Large intestine (tissue), 12 donors: ENCODE measurements at places on chromosomes 4 and X.
A peak's percentile ranks its signal among the peaks of the same experiment; 100 is the strongest.

DNA sequence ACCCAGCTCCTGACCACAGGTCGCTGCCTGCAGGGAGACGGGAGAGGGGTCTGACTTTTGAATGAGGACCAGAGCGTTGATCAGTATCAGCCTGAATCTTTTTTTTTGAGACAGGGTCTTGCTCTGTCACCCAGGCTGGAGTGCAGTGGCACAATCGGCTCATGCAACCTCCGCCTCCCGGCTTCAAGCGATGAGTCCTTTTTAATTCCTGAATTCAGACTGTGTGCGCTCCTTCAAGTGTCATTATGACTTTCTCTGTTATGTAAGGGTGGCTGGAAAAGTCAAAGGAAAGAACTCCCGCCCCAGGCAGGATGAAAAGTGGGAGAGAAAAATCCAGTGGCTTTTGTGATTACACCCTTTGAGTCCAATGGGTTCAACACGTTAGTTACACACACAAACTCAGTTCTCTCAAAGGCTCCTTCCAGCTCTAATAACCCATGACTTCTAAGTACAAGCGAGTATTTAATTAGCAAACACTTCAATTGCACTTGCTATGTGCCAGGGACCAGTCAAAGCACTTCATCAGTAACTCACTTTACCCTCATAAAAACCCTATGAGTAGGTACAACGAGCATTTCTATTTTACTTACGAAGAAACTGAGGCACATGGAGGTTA is 44.4 kb downstream of the PDHA1 start:
- DNase-seq: no peak
- no peaks in the 10 kb centered on the region for H3K27me3 ChIP-seq
- no peaks in the 10 kb centered on the region for H3K4me1 ChIP-seq
- no peaks in the 10 kb centered on the region for H3K36me3 ChIP-seq
- no peak overlapping the region for H3K4me3 ChIP-seq

DNA sequence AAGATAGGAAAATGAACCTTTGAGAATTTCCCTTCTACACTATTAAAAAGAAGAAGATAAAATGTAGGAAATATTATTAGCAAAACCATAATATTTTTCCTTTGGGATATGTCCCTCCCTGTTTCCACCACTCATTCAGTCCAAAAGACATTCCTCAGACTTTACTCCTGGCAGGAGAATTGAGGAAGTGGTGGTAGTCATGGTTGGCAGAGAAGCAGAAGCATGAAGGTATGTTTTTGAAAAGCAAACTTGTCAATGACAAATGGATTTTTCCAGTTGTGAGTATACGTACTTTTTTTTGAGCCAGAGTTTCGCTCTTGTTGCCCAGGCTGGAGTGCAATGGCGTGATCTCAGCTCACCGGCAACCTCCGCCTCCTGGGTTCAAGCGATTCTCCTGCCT is 13.7 kb downstream of the STAG2 start:
- no peak overlapping the region for H3K27ac ChIP-seq
- no peaks in the 10 kb centered on the region for H3K4me1 ChIP-seq
- H3K36me3 ChIP-seq: no peaks in the 10 kb centered on the region
- DNase-seq: no peak

DNA sequence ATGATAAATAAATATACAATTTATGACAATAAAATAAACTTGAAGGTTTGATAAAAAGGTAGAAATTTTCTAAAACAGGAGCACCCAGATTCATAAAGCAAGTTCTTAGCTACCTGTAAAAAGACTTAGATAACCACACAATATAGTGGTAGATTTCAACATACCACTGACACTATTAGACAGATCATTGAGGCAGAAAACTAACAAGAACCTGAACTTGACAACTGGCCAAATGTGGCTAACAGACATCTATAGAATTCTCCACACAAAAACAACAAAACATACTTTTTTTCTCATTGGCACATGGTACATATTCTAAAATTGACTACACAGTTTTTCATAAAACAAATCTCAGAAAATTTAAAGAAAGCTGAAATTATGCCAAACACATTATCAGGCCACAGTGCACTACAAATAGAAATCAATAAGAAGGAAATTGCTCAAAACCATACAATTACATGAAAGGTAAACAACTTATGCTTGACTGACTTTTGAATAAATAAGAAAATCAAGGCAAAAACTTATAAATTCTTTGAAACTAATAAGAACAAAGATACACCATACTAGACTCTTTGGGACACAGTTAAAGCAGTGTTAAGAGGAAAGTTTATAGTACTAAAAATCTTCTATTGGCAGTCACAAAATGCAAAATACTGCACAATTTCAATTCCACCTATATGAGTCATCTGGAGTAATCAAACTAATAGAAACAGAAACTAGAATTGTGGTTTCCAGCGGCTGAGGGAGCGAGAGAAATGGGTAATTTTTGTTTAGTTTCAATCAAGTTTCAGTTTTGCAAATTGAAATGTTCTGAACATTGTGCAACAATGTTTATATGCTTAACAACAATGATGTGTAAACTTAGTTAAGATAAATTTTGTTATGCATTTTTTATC is 925.6 kb downstream of the SH3BGRL start:
- no peaks in the 10 kb centered on the region for H3K4me1 ChIP-seq
- no peaks in the 10 kb centered on the region for H3K36me3 ChIP-seq
- no peak for DNase-seq
- no peak overlapping the region for H3K4me3 ChIP-seq

GRCh38 chrX:16022580-16023200 is 100.7 kb upstream of the GRPR start:
- DNase-seq: no peak
- no peaks in the 10 kb centered on the region for H3K36me3 ChIP-seq
- no peak overlapping the region for H3K4me3 ChIP-seq

GRCh38 chrX:21427086-21427485 is 52.9 kb downstream of the CNKSR2 start:
- no peak overlapping the region for H3K27ac ChIP-seq
- H3K4me3 ChIP-seq: no peak overlapping the region
- H3K4me1 ChIP-seq: no peaks in the 10 kb centered on the region
- no peaks in the 10 kb centered on the region for H3K36me3 ChIP-seq

GRCh38 chrX:16290997-16291396 is 123.7 kb downstream of the MAGEB17 start:
- H3K27ac ChIP-seq: no peak overlapping the region
- H3K4me3 ChIP-seq: no peak overlapping the region
- no peaks in the 10 kb centered on the region for H3K4me1 ChIP-seq

DNA sequence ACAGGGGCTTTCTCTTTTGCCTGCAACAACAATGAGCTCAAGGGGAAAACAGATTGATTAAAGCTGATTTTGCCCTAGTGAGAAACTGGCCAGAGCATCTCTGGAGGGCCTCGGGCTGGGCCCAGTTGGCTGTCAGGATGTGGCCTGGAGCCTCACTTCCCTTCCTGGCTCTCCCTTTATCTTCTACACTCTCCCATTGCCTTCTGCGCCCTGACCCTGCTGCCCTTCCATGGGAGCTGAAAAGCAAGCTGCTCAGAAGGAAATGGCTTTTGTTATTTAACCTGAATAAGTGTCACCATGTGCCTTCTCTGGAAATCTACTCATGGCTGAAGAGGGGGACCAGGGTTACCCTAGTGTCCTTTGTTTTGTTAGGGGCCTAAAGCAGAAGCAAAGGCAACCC is 43.8 kb downstream of the NHSL2 start:
- H3K4me3 ChIP-seq: no peak overlapping the region
- no peaks in the 10 kb centered on the region for H3K27me3 ChIP-seq
- H3K4me1 ChIP-seq: peaks cover 2% of the 10 kb centered on the region
- no peak overlapping the region for H3K27ac ChIP-seq
- H3K36me3 ChIP-seq: no peaks in the 10 kb centered on the region

DNA sequence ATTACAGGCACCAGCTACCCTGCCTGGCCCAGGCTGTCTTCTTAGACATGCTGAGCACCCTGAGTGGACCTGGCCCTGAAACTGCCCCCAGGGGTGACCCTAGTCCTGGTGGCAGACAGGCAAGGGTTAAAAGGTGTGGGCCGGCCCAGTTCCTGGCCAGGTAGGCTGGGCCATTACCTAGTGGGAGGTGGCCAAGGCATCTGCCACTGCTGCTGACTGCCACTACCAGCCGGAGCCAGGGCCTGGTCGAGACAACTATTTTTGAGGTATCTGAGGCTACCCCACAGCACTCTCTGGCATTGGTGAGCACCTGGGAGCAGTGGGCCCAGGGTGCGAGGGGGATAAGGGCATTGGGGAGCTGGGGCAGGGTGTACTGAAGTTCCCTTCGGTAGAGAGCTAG is at the start of gene CCDC120:
Gene CCDC120, plus strand, starts transcription at position 206 of the 400 bp plus-strand sequence. CDS start 3,043 bp downstream, outside the sequence.
- peak within 1 kb of the TSS; percentile 98 for H3K27ac ChIP-seq
- H3K36me3 ChIP-seq: peaks cover 12% of the 10 kb centered on the region
- H3K27me3 ChIP-seq: no peaks in the 10 kb centered on the region
- peaks cover 31% of the 10 kb centered on the region for H3K4me1 ChIP-seq

GRCh38 chrX:21702725-21703124 is 44.6 kb upstream of the KLHL34 start:
- H3K36me3 ChIP-seq: no peaks in the 10 kb centered on the region
- no peaks in the 10 kb centered on the region for H3K27me3 ChIP-seq
- no peak overlapping the region for H3K4me3 ChIP-seq
- DNase-seq: no peak
- H3K27ac ChIP-seq: no peak overlapping the region

DNA sequence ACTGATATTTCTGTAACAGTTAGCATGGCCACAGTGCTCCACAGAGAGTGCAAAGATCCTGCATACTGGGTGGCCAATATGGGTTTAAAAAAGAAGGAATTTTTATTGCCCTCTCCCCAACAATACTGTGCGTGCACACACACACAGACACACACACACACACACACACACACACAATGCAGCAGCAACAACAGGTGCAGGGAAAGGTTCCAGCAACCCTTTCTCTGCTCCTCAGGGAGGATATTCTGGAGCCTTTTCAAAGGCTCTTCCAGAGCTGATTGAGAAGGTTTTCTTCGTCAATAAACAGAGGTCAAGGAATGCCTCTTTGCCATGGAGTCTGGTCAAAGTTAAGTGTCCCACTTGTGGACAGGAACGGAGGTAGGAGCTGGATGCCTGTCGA is 84.8 kb upstream of the ZFP42 start:
- DNase-seq: no peak
- H3K27ac ChIP-seq: no peak overlapping the region
- H3K36me3 ChIP-seq: no peaks in the 10 kb centered on the region
- H3K4me1 ChIP-seq: no peaks in the 10 kb centered on the region
- no peak overlapping the region for H3K4me3 ChIP-seq

- no peaks in the 10 kb centered on the region for H3K36me3 ChIP-seq
- H3K4me1 ChIP-seq: no peaks in the 10 kb centered on the region
- H3K27me3 ChIP-seq: no peaks in the 10 kb centered on the region
- H3K27ac ChIP-seq: no peak overlapping the region
- no peak for DNase-seq
- no peak overlapping the region for H3K4me3 ChIP-seq
Measured at GRCh38 chr4:168039593-168039992, 52.7 kb upstream of the ANXA10 start.

DNA sequence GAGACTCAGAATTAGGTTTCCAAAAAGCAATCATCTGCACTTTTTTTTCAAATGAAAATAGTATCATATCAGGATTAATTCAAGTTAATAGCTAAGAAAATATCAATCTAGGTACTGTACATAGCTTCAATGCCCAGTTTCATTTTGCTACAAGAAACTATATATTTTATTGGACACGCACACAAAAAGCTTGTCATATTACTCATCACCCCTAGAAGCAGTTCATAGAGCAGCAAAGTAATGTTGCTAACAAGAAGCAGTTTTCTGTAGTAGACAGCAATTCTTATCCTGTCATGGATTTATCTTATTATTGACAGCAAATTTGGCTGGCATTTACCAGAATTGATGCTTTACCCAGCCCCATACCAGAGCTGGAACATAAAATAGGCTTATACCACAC is 52.3 kb upstream of the LSM6 start:
- H3K4me3 ChIP-seq: no peak overlapping the region
- no peak overlapping the region for H3K27ac ChIP-seq
- no peaks in the 10 kb centered on the region for H3K4me1 ChIP-seq
- no peak for DNase-seq
- H3K27me3 ChIP-seq: no peaks in the 10 kb centered on the region

GRCh38 chr4:174928174-174928573 is 10.0 kb downstream of the ADAM29 start:
- H3K4me1 ChIP-seq: no peaks in the 10 kb centered on the region
- no peak overlapping the region for H3K4me3 ChIP-seq

- no peak overlapping the region for H3K27ac ChIP-seq
- H3K27me3 ChIP-seq: no peaks in the 10 kb centered on the region
- H3K4me3 ChIP-seq: no peak overlapping the region
- H3K36me3 ChIP-seq: no peaks in the 10 kb centered on the region
- no peaks in the 10 kb centered on the region for H3K4me1 ChIP-seq
Measured at GRCh38 chr4:81237791-81238190, 22.8 kb upstream of the PRKG2 start.

- no peaks in the 10 kb centered on the region for H3K27me3 ChIP-seq
- H3K4me3 ChIP-seq: no peak overlapping the region
- no peak overlapping the region for H3K27ac ChIP-seq
- no peak for DNase-seq
Measured at GRCh38 chrX:65859299-65859698, 180.6 kb downstream of the VSIG4 start.

- H3K4me3 ChIP-seq: no peak overlapping the region
- H3K4me1 ChIP-seq: no peaks in the 10 kb centered on the region
- H3K27me3 ChIP-seq: no peaks in the 10 kb centered on the region
- peaks cover 54% of the 10 kb centered on the region for H3K36me3 ChIP-seq
Measured at GRCh38 chrX:2484721-2485648, 15.8 kb downstream of the DHRSX start.

DNA sequence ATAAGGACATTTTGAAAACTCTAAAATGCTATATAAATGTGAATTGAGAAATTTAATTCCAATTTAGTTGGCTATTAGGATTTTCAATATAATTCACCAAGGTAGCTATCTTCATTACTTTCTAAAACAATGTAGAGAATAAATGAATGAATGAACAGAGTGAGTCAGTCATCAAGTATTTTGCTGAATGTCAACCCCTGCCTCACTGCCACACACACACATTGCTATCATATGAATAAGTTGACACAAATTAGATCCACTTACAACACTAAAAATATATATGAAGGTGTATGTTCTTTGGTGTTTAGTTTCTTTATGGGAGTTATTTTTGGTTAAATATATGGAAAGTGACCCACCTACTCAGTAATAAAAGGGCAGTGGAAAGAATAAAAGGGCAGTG is 141.4 kb upstream of the SMIM10 start:
- H3K27me3 ChIP-seq: no peaks in the 10 kb centered on the region
- H3K27ac ChIP-seq: no peak overlapping the region
- H3K4me1 ChIP-seq: no peaks in the 10 kb centered on the region
- no peak overlapping the region for H3K4me3 ChIP-seq

- H3K27ac ChIP-seq: no peak overlapping the region
- no peak for DNase-seq
- H3K4me3 ChIP-seq: no peak overlapping the region
- H3K27me3 ChIP-seq: no peaks in the 10 kb centered on the region
- no peaks in the 10 kb centered on the region for H3K4me1 ChIP-seq
Measured at GRCh38 chr4:52367282-52367830, 291.7 kb downstream of the USP46 start.

- no peaks in the 10 kb centered on the region for H3K27me3 ChIP-seq
- DNase-seq: no peak
- no peak overlapping the region for H3K4me3 ChIP-seq
- peaks cover 9% of the 10 kb centered on the region for H3K36me3 ChIP-seq
- H3K4me1 ChIP-seq: peaks cover 13% of the 10 kb centered on the region
Measured at GRCh38 chr4:22471999-22472461, 43.8 kb downstream of the ADGRA3 start.
